Activated CD8-positive, alpha-beta T cell treated with anti-CD3 and anti-CD28 coated beads for 36 hours (primary cell): ENCODE measurements at places on chromosomes 7 and 10.

DNA sequence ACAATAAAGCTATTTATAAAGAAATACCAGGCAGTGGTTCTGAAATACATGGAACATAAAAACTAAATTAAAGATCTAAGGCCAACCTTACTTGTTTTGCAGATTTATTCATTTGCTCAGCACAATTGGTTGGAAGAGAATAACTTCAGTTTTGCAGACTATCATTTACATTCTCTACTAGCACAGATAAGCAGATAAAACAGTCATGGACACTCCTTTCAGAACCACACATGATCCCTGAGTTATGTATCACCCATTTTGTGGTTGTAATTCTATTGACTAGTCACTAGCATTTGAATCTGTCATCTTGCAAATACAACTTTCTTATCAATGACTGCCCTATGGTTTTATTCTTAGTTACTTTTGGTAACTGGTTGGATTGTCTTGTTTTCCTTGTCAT, 45.1 kb downstream of the PRKAR2B start:
- no peak overlapping the region for H3K4me3 ChIP-seq
- peaks cover 3% of the 10 kb centered on the region for H3K4me1 ChIP-seq
- DNase-seq, result no peak
- H3K27ac ChIP-seq, result no peak overlapping the region
- peaks cover 1% of the 10 kb centered on the region for H3K27me3 ChIP-seq
- no peaks in the 10 kb centered on the region for H3K36me3 ChIP-seq

GRCh38 chr10:18312374-18313139, 172.3 kb downstream of the CACNB2 start:
- H3K36me3 ChIP-seq, result no peaks in the 10 kb centered on the region
- no peak overlapping the region for H3K4me3 ChIP-seq
- no peak overlapping the region for H3K27ac ChIP-seq

- H3K4me1 ChIP-seq, result no peaks in the 10 kb centered on the region
- DNase-seq, result no peak
- H3K4me3 ChIP-seq, result no peak overlapping the region
- H3K27ac ChIP-seq, result no peak overlapping the region
- no peaks in the 10 kb centered on the region for H3K36me3 ChIP-seq
Measured at GRCh38 chr10:107043461-107043860, 121.0 kb downstream of the SORCS1 start.

DNA sequence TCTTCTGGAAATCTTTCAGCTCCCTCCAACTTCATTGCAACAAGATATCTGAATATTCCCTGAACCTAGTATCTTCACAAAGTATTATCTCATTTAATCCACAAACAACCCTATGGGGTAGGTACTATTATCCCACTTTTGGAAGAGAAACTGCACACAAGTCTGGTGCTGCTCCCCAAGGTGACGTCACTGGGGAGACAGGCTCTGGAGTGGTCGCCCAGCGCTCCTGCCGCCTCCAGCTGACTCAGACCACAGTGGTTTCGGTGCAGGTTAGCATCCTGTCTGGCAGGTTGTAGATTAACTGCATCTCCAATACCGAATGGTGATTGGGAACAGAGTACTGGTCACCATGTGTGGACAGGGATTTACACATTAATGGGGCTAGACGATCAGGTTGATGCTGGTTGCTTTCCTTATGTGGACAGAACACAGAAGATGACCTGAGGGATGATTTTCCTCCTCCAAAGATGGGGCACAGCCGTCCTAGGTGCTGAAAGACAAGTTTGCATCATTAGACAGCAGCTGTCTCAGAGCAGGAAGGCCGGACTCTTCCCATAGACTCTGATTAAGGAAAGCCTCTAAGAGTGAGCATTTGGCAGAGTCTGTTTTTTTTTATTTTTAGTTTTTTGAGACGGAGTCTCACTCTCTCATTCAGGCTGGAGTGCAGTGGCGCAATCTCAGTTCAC, 128.6 kb downstream of the TRRAP start:
- no peak overlapping the region for H3K4me3 ChIP-seq
- peaks cover 9% of the 10 kb centered on the region for H3K4me1 ChIP-seq
- no peaks in the 10 kb centered on the region for H3K27me3 ChIP-seq
- H3K27ac ChIP-seq, result no peak overlapping the region
- peaks cover 55% of the 10 kb centered on the region for H3K36me3 ChIP-seq

DNA sequence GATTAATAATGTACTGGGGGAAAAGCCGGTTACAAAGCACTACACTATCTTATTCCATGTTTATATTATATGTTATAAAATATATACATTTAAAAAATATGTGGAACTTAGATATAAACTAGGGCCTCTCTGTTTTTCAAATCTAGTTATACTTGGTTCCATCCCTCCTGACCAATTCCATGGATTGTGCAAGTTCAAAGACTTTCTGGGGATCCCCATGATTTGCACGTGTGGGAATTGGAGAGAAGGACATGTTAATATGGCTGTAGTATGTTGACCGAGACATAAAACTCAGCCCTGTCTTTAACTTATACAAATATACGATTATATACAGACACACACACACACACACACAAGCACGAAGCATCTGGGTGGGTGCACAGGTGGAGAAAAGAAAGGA, 18.8 kb upstream of the ECHDC3 start:
- H3K4me1 ChIP-seq, result peaks cover 4% of the 10 kb centered on the region
- H3K4me3 ChIP-seq, result no peak overlapping the region
- no peak overlapping the region for H3K27ac ChIP-seq
- H3K36me3 ChIP-seq, result no peaks in the 10 kb centered on the region

GRCh38 chr10:132812520-132812919, 26.6 kb upstream of the NKX6-2 start:
- H3K27ac ChIP-seq, result no peak overlapping the region
- DNase-seq, result no peak
- H3K36me3 ChIP-seq, result no peaks in the 10 kb centered on the region
- no peaks in the 10 kb centered on the region for H3K4me1 ChIP-seq

DNA sequence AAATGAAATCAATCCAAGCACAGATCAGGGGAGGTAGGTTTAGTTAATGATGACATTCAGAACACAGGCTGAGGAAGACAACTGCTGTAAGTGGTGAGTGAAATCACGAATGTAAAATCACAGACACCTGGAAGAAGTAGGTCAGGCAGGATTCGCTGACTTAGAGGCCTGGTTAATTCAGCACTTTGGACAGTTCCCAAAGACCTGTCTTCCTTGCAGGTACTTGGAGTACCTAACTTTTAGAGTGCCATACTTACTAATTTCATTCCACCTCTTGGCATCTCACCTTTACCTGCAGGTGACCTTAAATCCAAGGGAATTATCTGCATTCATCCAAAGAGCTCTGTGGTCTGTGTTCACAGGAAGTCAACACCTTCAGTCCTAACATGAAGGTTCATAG, 822.3 kb downstream of the PHTF2 start:
- no peaks in the 10 kb centered on the region for H3K27me3 ChIP-seq
- H3K27ac ChIP-seq, result no peak overlapping the region
- H3K36me3 ChIP-seq, result no peaks in the 10 kb centered on the region
- DNase-seq, result no peak

DNA sequence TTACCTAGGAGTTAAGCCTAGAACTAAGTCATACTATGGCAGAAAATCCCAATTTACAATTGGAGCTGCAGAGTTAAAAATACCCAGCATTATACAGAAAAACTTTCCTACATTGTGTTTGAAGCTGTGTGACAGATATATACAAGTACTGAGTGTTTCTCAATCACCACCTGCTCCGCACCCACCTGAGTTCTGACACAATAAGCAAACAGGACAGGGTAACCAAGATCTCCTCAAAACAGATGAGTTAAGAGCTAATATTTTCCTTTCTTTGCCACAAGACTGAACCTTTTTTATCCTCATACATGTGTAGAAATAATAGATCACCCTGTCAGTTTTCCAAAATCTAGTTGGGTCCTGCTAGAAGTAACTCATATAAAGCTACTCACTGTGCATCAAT, 186.3 kb downstream of the DOCK4 start:
- H3K4me1 ChIP-seq, result no peaks in the 10 kb centered on the region
- no peaks in the 10 kb centered on the region for H3K36me3 ChIP-seq
- H3K4me3 ChIP-seq, result no peak overlapping the region
- no peaks in the 10 kb centered on the region for H3K27me3 ChIP-seq
- DNase-seq, result no peak

- H3K27me3 ChIP-seq, result no peaks in the 10 kb centered on the region
- no peak overlapping the region for H3K27ac ChIP-seq
- H3K4me3 ChIP-seq, result no peak overlapping the region
- DNase-seq, result peak; percentile 40
- peaks cover 8% of the 10 kb centered on the region for H3K4me1 ChIP-seq
Measured at GRCh38 chr7:28020302-28020940, 160.2 kb downstream of the JAZF1 start.

- H3K4me3 ChIP-seq, result peak overlapping the region; percentile 25
- peaks cover 46% of the 10 kb centered on the region for H3K27me3 ChIP-seq
- no peaks in the 10 kb centered on the region for H3K36me3 ChIP-seq
- H3K27ac ChIP-seq, result no peak overlapping the region
Measured at GRCh38 chr7:22726345-22726906, 574 bp upstream of the IL6 start.

GRCh38 chr10:12465385-12466136, 116.2 kb downstream of the CAMK1D start:
- H3K4me1 ChIP-seq, result peaks cover 16% of the 10 kb centered on the region
- DNase-seq, result no peak
- H3K27ac ChIP-seq, result no peak overlapping the region

- no peak overlapping the region for H3K4me3 ChIP-seq
- no peaks in the 10 kb centered on the region for H3K36me3 ChIP-seq
- H3K27me3 ChIP-seq, result no peaks in the 10 kb centered on the region
- DNase-seq, result no peak
- H3K27ac ChIP-seq, result no peak overlapping the region
Measured at GRCh38 chr7:28643188-28643569, 230.9 kb downstream of the CREB5 start.

DNA sequence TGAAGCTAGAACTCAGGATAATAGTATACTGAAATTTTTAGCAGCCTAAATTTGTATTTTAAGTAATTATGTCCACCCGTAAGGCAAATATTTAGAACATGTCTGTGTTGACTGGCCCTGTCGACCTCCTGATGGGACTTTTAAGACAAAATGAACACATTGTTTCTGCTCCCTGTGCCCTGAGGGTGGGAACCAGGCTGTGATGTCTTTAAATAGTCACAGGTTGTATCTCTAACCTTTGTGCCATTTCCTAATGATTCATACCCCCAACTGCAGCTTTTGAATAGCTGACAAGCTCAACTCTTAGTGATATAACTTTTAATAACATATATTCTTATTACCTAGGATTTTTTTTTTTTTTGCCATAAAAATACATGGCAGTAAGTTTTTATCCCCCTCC, 494.9 kb upstream of the AKR1E2 start:
- DNase-seq, result no peak
- H3K27ac ChIP-seq, result no peak overlapping the region
- no peaks in the 10 kb centered on the region for H3K4me1 ChIP-seq
- peaks cover 1% of the 10 kb centered on the region for H3K27me3 ChIP-seq
- no peak overlapping the region for H3K4me3 ChIP-seq

DNA sequence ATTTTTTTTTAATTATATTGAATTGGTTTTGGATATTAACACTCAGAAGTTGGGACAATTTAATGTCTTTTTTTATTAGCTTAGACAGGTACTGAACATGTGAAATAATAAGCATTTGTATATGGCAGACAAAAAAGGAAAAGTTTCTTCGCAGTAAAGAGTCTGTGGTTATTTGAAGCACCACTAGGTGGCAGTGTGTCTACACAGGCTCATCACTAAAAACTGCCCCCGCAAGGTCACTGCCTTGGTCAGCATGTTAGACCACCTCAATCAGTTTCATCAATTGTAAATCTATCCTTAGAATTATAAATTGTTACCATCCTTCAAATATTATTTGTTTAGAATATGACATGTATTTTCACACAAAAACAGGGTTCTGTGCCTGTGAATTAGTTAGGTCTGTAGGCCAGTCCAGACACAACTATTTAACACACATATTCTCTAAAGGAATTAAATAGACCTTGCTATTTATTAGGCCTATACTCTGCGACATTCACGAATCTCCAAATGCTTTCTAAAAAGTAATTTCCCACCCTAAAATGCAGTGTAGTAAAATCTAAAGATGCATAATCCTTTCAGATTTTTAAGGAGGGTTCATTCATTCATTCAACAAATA, 17.0 kb downstream of the PNLIPRP3 start:
- peak; percentile 25 for DNase-seq
- H3K4me3 ChIP-seq, result no peak overlapping the region
- H3K27ac ChIP-seq, result no peak overlapping the region

GRCh38 chr7:140027858-140028257, 34.9 kb downstream of the PARP12 start:
- no peak overlapping the region for H3K27ac ChIP-seq
- H3K36me3 ChIP-seq, result peaks cover 6% of the 10 kb centered on the region
- no peak for DNase-seq
- no peaks in the 10 kb centered on the region for H3K27me3 ChIP-seq
- no peak overlapping the region for H3K4me3 ChIP-seq
- peaks cover 3% of the 10 kb centered on the region for H3K4me1 ChIP-seq

DNA sequence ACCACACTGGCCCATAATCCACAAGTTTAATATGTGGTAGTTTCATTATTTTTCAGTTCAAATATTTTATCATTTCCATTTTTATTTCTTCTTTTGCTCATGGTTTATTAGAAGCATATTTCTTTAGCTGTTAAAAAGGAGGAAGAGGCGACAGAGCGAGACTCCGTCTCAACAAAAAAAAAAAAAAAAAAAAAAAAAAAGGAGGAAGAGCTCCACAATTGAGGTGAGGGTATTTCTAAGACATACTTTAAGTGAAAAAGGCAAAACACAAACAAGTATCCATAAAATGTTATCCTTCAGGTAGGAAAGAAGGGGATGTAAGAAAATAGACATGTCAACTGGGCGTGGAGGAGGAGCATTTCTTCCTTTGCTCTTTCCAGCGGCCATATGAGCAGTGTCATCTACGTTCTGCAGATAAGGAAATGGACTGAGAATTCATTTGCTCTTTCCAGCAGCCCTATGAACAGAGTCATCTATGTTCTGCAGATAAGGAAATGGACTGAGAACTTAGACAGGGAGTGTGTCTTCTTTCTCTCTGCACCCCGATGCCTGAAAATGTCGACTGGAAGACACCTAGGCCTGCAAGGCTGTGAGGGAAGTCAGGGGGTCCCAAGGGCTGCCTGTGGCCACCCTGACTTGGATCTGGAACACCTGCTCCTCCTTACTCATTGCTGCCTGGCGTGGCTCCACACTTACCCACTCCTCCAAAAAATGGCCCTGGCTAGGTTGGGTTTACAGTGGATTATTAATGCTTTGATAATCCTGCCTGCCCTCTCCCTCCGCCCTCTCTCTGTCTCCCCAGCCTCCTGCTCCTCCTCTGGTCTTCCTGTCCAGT, 18.9 kb upstream of the RAMP3 start:
- peaks cover 9% of the 10 kb centered on the region for H3K4me1 ChIP-seq
- no peak for DNase-seq
- no peak overlapping the region for H3K4me3 ChIP-seq

DNA sequence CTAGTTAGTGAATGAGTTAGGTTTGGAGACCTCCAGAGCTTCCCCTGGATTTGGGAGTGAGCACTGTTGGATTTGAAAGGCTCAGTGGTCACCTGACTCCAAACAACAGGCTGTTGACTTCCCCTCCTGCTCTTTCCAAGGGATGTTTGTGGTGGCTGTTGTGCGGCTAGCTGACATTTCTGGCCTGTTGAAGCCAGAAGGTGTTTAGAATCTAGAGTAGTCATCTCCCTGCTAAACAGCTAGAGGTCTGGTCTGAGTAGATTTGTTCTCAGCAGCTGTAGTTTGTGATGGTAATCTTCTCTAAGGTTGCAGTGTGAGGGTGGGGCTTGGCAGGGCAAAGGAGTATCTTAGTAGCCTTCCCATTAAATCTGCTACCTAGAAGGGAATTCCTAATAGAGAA, 30.1 kb downstream of the BPGM start:
- H3K27me3 ChIP-seq, result no peaks in the 10 kb centered on the region
- H3K27ac ChIP-seq, result peak overlapping the region; percentile 1
- H3K4me1 ChIP-seq, result peaks cover 9% of the 10 kb centered on the region
- DNase-seq, result no peak

GRCh38 chr10:130368761-130369560, 232.8 kb downstream of the GLRX3 start:
- no peak for DNase-seq
- no peak overlapping the region for H3K27ac ChIP-seq
- H3K36me3 ChIP-seq, result no peaks in the 10 kb centered on the region
- H3K4me3 ChIP-seq, result no peak overlapping the region
- no peaks in the 10 kb centered on the region for H3K27me3 ChIP-seq
